T-helper 17 cell (primary cell): ENCODE measurements at places on chromosomes 7 and 10. TPM values are rescaled to one million over a fixed set of nuclear protein-coding genes. Genes with fewer than 3 reads are reported as not detected.
A peak's percentile ranks its signal among the peaks of the same experiment; 100 is the strongest.

DNA sequence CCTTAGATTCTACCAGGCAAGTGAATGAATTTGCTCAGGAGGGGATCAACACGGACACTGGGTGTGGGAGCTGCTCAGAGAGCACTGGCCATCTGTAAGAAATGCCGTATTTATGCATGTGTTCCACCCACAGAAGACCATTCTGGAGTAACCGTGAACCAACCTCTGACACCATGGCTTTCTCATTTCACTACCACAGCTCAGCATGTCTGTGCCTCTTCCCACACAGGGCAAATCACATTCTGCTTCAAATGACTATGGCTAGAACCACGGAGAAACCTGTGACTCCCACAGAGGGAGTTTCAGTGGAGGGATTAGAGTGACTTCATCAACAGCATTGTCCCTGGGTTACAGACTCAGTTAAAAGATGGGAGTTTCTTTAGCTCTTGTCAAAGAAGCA, 893.4 kb downstream of the XPNPEP1 start:
- DNase-seq = no peak
- H3K4me3 ChIP-seq = no peak overlapping the region
- H3K4me1 ChIP-seq = no peaks in the 10 kb centered on the region
- no peak overlapping the region for H3K27ac ChIP-seq

PFKFB3 gene
- total RNA-seq = 146 TPM

SLC37A3 gene
- total RNA-seq = 23.8 TPM

DNA sequence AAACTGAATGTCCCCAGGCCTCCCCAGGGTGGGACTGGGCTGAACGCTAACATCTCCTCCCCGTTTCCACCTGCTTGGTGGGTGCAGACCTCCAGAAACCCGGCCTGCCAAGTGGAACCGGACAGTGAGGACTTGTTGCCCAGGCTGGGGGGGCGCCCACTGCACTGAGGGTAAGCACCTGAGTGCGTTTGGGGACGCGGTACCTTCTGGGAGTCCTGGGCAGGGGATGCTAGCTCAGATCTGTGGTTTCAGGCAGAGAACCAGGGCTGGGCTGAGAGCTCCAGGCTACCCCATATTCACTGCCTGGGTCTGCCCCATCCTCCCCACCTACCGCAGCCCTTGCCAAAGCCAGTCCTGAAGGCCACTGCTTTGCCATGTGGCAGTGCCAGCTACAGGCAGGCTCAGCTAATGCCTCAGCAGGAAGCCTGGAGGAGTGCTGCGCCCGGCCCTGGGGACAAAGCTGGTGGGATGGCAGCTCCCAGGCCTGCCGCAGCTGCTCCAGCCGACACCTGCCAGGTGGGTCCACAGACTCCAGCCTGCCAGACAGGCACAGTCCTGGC, 3.5 kb upstream of the ZNF467 start:
- H3K4me3 ChIP-seq = no peak overlapping the region
- no peaks in the 10 kb centered on the region for H3K36me3 ChIP-seq
- no peak for DNase-seq
- no peak overlapping the region for H3K27ac ChIP-seq

NHLRC2 gene
- total RNA-seq = 9.0 TPM

- H3K4me3 ChIP-seq = peak overlapping the region; percentile 8
- no peak overlapping the region for H3K27ac ChIP-seq
- no peaks in the 10 kb centered on the region for H3K4me1 ChIP-seq
Observed at GRCh38 chr7:53812135-53812534, 730.0 kb upstream of the VSTM2A start.

PCLO gene
- 0.07 TPM for total RNA-seq

DNA sequence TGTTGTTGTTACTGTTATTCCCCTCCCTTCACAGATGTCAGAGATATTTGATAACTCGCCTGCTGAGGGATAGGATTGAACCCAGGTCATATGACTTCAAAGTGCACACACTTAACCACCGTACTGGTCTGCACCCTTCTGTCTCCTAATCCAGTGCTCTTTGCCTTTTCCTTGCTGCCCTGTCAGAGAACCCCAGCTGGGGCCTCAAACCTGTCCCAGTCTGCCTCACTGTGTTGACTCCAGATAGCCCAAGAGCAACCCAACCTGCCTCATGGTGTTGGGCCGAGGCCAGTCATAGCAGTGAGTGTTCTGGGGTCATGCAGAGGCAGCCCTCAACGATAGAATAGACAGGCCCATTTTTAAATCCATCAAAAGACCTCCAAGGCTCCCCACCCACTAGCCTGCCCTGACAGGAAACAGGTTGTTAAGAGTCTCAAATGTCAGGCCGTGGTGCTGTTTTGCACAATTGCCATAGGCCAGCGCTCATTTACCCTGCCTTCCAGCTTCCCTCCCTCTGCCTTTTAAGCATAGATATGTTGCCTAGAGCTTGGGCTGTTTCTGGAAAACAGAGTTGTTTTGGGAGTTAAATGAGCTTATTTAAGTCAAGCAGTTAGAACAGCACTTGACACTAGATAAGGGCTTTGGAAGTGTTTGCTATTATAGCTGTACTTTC, 37.0 kb upstream of the PDCD4 start:
- H3K4me1 ChIP-seq = peaks cover 10% of the 10 kb centered on the region
- DNase-seq = no peak
- no peak overlapping the region for H3K27ac ChIP-seq
- H3K27me3 ChIP-seq = no peaks in the 10 kb centered on the region
- no peaks in the 10 kb centered on the region for H3K36me3 ChIP-seq

PANK1 gene
- 1.6 TPM for total RNA-seq

- no peak overlapping the region for H3K27ac ChIP-seq
- H3K4me3 ChIP-seq = no peak overlapping the region
- DNase-seq = no peak
- H3K4me1 ChIP-seq = peaks cover 21% of the 10 kb centered on the region
Observed at GRCh38 chr7:100400656-100401055, 27.4 kb downstream of the PILRA start.
